ENCODE measurements at places on chromosomes 7 and 10.

GRCh38 chr10:58023341-58024073 is 244.2 kb downstream of the IPMK start:
- DNase-seq = no peak

DNA sequence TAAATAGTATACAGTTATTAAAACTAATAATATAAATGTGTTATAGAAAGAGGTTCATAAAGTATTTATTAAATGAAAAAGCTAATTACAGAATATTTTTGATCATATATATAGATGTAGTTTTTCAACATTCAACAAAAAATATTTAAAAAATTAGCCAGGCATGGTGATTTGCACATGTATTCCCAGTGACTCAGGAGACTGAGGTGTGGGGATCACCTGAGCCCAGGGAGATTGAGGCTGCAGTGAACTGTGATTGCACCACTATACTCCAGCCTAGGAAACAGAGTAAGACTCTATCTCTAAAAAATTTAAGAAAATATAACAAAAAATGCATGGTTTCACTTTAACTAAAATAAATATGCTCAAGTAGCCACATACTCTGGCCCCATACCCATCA is 118.0 kb upstream of the SEMA3C start:
- DNase-seq = no peak

GRCh38 chr7:3880228-3880987 is 579.4 kb downstream of the SDK1 start:
- no peak for DNase-seq

- DNase-seq = no peak
These were observed 129.0 kb downstream of the MARCHF5 start for GRCh38 chr10:92419740-92420545.

DNA sequence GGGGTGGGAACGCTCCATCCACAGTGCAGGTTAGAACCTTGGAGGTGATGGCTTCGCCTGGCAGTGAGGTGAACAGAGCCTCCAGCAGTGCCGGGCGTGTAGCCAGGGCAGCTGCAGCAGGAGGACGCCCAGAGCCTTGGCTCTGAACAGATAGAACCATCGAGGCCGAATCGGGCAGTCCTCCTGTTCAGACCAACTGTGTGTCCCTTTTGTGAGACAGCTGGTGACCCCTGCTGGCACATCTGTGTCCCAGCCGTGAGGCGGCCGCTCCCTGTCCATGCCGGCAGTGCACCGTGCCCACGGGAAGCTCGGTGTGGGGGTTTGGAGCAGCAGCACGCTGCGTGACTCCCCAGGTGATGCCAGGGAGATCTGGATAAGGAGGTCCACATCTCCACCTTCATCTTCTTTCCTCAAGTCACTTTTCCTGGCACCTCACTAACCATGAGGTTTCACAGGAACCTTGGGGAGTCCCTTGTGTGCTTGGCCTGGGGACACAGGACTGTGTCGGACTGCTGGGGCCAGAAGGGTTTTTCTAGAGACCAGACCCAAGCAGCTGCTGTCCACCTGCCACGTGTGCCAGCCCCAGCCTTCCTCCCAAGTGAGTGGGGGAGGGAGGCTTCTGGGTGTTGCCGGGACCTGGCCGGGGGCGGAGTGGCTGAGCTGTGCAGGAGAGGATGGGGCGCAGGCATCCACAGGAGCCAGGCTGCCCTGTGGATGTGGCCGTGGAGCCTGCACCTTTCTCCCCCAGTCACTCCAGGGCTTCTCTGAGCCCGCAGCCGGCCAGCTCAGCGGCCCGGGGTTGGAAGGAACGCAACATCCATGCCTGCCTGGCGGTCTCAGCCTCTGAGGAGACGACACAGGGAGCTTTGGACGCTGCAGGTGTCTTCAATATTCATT is 69.4 kb downstream of the DNAJB6 start:
- DNase-seq = no peak

GRCh38 chr7:54330216-54330800 is 211.9 kb upstream of the VSTM2A start:
- no peak for DNase-seq

- no peak for DNase-seq
These were observed 313.1 kb upstream of the DGKB start for GRCh38 chr7:15215616-15216015.

- DNase-seq = no peak
These were observed 313.2 kb downstream of the PTPRN2 start for GRCh38 chr7:158274404-158274811.

DNA sequence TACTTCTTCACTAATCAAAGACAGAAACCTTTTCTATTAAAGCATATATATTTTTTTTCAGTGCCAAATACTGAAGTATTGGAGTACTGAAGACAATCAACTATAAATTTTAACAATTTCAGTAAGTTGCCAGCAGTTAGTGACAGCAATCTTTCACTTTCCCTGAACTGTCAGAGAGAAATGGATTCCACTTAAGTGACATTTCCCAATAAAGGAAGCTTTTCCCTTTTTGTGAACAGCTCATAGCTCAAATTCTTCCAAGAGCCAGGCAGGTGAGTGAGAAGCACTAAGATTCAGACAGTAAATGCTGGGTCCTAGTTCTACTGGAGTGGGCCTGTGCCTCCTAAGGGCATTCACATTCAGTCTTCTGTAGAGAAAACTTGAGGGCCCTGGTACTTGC is 142.0 kb downstream of the SRPK2 start:
- no peak for DNase-seq

- no peak for DNase-seq
These were observed 349.7 kb downstream of the MDFIC start for GRCh38 chr7:115271332-115272235.

DNA sequence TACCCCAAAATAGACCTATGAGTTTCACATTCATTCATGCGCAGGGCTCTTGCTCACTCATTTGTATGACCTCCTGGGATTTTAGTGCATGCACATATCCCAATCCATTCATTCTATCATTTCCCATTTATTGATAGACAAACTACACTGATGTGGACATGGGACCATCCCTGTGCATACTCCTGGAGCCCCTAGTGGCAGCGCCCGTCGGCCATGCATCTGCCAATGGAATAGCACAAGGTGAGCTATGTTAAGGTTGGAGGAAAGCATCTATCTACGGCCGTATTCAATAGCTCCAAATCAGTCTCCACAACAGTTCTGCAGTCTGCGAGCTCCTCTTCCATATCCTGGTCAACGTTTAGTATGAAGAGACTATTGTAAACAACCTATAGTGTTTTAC is 31.7 kb upstream of the FIGNL1 start:
- no peak for DNase-seq

DNA sequence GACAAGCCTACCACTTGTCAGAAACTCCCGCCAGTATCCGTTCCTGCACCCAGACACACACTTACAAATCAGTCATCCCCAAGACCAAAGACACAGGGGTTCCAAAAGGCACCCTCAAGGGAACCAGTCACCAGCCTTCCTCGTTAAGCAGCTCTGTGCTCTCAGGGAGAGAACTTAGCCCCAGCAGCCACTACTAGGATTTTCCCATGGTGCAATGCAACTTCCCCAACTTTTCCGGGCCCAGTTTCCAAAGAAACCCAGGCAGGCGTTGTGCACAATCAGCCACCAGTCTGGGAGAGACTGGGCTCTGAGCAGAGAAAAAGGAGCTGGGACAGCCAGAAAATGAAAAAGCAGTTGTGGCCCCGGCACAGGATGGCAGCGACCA is 1.2 kb downstream of the DLG5 start:
- DNase-seq = no peak

DNA sequence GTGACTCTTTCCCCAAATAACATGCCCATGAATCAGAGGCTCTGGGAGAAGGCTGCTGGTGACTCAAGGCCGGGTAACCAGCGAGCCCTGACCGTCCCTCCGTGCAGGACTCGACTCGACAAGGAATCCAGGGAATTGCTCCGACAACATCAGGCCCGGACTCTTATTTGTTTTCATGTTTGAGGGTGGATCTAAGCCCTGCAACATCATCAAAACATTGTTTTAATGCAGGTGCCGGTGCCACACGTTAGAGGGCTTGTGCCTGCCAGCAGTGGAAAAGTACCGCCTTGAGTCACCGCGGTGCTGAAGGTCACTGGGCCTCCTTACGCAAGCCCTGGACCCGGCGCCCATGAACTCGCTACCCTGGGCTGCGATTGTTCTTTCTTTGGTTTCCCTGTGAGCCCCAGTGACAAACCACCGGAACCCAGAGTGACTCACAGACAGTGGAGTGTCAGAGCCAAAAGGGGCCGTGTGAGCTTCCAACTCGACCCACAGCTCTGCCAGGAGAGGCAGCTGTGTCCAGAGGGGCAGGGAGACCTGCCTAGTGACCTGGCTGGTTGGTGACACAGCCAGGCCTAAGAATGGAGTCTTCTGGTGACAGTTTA is 139.4 kb upstream of the SHH start:
- DNase-seq = no peak

DNA sequence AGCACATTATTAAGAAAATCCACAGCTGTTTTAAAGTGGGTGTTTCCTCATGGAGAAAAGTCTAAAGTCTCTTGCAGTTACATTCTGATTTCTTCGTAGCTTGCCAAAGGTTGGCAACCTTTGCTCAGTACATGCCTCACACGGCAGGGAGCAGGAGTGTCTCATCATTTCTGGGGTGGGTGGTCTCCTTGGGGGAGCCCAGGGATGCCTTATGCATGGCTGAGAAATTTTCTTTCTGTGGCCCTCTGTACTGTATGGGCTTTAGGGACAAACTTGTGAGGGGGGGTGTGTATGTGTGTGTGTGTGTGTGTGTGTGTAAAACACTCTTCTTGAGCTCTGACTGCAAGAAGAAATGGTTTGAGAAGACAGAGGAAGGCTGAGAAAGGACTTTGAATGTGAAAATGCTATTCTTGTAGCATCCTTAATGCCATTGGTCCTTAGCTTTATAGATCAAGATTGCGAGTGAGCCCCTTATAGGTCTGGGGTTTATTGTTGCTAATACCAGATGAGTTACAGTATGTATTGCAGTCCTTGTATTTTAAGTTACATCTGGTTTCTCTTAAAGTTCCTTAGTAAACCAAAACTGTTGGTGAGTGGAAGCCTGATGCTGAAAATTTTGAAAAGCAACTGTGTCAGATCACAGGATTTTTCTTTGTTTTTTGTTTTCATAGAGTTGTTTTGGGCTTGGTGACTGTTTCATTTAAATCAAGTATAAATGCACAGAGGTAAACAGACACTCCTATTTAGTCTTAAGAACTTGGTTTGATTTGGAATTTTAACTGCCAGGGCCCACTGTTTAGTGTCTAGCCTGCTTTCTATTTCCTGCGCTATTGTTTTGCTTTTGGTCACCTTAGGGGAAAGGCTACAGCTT is 242.0 kb downstream of the BICC1 start:
- no peak for DNase-seq

DNA sequence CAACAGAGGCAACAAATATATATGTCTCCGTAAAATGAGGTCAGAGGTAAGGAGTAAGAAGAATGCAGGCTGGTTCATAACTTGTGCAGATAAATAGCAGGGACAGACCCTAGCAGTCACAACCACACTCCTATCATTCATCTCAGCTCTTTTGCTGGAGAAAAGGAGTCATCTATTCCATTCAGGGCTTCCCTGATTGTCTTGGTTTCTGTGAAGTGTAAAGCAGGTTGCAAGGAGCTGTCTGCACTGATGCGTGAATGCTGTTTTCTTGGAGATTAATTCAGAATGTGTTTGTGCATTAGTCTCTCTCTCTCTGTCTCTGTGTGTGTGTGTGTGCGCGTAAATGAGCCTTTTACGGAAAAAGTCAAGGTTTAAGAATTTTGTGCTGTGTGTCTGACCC is 643.3 kb upstream of the SORCS1 start:
- no peak for DNase-seq

GRCh38 chr10:99872367-99873162 is 90.1 kb downstream of the ABCC2 start:
- DNase-seq = no peak

DNA sequence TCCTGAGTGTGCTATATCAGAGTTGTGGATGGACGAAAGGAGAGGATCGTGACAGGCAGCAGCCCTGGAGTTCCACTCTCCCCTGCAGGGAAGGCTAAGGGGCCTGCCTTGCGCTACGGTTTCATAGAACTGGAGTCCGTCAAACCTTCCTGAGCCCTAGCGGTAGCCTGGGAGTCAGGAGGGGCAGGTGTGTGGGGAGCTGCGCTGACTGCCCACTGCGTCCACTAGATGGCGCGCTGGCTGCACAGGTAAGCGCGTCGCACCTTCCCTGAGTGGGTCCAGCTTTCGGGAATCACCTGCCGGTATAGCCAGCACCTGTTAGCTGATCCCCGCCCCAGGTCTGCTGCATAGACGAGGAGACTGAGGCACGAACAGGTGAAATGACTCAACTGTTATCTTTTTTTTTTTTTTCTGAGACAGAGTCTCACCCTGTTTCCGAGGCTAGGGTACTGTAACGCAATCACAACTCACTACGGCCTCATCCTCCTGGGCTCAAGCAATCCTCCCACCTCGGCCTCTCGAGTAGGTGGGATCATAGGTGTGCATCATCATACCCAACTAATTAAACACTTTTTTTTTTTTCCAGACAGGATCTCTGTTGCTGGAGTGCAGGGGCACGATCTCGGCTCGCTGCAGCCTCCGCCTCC is 20.2 kb upstream of the BAIAP2L1 start:
- no peak for DNase-seq

DNA sequence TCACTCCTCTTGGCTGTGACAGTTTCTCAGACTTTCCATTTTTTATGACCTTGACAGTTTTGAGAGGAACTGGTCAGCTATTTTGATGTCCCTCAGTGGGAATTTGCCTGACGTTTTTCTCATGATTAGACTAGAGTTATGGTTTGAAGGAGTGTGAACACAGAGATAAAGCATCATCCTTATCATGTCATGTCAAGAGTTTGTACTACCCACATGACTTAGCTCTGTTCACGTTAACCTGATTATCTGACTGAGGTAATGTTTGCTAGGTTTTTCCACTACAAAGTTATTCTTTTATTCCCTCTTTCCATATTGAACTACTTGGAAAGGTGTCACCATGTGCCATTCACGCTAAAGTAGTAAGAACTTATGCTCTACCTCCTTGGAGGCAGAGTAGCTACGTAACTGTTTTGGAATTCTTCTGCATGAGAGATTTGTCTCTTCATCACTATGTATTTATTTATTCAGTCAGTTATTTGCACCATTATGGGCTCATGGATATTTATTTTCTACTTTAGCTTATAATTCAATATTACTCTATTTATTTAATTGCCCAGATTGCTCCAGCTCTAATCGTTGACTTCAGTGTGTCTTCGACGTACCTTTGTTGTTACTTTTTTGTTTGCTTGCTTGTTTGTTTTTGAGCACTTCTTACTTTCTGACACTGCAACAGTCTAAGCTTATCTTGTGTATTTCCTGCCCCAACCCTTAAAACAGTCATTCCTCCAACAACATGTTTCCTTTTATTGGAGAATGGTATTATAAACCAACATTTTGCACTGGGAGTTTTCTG is 50.4 kb downstream of the CPED1 start:
- no peak for DNase-seq

GRCh38 chr7:17564678-17565212 is 266.3 kb downstream of the AHR start:
- DNase-seq = no peak

DNA sequence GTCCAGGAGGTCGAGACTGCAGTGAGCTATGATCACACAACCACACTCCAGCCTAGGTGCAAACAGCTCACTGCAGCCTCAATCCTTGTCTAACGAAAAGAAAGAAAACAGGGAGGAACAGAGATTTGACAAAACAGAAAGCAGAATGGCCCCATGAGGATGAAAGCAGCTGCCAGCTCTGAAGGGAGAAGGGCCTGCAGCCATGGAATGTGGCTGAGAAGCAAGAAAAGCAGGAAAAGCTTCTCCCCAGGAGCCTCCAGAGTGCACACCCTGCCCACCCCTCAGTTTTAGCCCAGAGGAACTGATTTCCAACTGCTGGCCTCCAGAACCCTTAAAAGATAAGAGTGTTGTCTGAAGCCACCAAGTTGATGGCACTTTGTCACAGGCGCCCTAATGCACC is 13.0 kb downstream of the ESYT2 start:
- no peak for DNase-seq

GRCh38 chr10:72542396-72542815 is 83.5 kb downstream of the MICU1 start:
- no peak for DNase-seq

- no peak for DNase-seq
These were observed 717.1 kb downstream of the GRID1 start for GRCh38 chr10:85649461-85649860.

Measured in NCI-H1436 treated with DMSO at 0.1 percent for 48 hours (cell line).